HepG2 (cell line): ENCODE measurements at places on chromosomes 7 and 10.

- no peak for DNase-seq
- peaks cover 27% of the 10 kb centered on the region for H3K4me1 ChIP-seq
- H3K27ac ChIP-seq = no peak overlapping the region
- no peak overlapping the region for H3K4me3 ChIP-seq
Measured at GRCh38 chr10:43338117-43338516, 33.3 kb upstream of the FXYD4 start.

- H3K4me1 ChIP-seq = no peaks in the 10 kb centered on the region
- H3K27me3 ChIP-seq = no peaks in the 10 kb centered on the region
- DNase-seq = no peak
- no peaks in the 10 kb centered on the region; the same call in 2 of the 3 replicates for H3K36me3 ChIP-seq
- H3K27ac ChIP-seq = no peak overlapping the region
Measured at GRCh38 chr7:4113271-4113670, 568.8 kb upstream of the FOXK1 start.

GRCh38 chr7:23742051-23742450, 32.0 kb downstream of the STK31 start:
- H3K27me3 ChIP-seq = no peaks in the 10 kb centered on the region; the same call in 1 of the 2 replicates
- H3K4me1 ChIP-seq = no peaks in the 10 kb centered on the region
- DNase-seq = no peak

DNA sequence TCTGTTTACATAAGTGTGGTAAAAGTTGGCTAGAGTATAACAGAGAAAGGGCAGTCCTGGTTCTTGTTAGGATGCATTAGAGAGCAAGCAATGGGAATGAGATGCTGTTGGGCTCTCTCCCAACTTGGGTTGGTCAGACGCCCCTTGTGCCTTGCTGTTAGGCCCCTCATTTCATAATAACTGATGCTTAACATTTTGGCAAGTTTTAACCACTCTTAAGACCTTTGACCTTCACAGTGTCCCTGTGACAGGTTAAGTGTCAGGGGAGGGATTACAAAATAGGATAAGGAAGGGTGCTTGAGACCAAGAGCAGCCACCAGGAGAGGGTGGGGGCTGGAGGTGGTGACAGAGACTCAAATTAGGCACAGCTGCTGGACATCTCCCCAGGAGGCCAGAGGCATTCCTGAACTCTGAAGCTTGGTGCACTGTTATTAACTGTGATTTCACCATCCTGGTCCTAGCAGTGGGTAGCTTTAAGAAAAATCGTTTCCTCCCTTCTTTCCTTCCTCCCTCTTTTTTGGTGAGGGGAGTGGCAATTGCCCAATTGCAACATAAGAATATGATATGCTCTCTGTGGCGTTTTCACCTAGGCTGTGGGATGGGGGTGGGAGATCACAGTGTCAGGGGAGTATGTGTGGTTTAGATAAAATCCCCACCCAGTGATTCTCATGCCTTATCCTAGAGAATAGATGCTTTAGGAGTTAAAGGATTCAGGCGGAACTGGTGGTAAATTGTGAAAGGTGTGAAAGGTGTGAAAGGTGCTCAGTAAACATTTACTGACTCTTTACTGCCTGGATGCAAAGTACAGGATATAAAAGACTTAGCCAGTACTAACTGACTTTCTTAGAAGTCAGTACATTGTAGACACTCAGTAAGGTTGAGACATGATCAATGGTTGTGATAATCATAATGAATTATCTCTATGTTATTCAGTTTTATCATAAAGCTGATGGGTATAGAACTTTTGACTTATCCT, 270.5 kb downstream of the BICC1 start:
- H3K27ac ChIP-seq = no peak overlapping the region
- no peaks in the 10 kb centered on the region for H3K27me3 ChIP-seq
- H3K4me3 ChIP-seq = no peak overlapping the region
- H3K36me3 ChIP-seq = 0 out of 2 replicates have a peak, but pooled peaks cover 2% of the 10 kb centered on the region

DNA sequence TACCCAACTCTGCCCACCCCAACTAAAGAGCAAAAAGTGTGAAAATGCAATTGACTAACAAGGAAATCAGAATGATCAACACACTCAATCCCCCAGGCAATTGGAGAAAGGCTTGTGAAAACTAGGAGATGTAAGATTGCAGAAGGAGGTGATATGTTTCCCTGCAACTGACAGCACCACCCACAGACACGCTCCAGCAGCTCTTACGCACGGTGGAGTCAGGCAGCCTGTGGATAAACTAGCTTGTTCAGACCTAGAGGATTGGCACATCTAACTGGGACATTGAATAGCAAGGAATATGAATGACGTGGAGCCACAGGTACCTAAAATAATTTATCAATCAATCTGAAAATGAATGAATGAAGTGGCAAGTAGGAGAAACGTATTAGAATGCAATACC, 125.7 kb upstream of the MYO3A start:
- no peaks in the 10 kb centered on the region for H3K36me3 ChIP-seq
- H3K4me3 ChIP-seq = no peak overlapping the region
- no peaks in the 10 kb centered on the region for H3K4me1 ChIP-seq
- H3K27me3 ChIP-seq = no peaks in the 10 kb centered on the region
- no peak overlapping the region for H3K27ac ChIP-seq
- no peak for DNase-seq

GRCh38 chr7:68321776-68322496, 1276.3 kb upstream of the AUTS2 start:
- no peak for DNase-seq
- H3K27ac ChIP-seq = no peak overlapping the region
- no peaks in the 10 kb centered on the region for H3K36me3 ChIP-seq
- no peak overlapping the region for H3K4me3 ChIP-seq
- no peaks in the 10 kb centered on the region for H3K4me1 ChIP-seq
- H3K27me3 ChIP-seq = no peaks in the 10 kb centered on the region

DNA sequence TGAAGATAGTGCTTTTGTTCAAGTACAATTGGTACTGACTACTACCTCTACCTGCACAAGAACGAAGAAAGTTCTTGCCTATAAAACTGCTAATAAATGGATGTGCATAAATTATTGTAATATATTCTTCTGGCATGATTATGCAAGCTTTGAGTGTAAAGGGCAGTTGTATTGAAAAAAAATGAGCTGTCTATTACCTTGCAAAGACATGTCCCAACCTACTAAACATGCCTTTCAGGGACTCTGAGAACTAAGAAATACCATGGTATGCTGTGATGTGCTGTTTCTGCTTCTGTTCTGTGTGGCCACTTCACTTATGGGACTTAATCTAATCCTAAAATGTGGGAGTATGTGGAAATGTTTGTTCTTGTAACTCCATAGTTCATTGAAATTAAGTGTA, 1083.4 kb downstream of the LRMDA start:
- no peaks in the 10 kb centered on the region for H3K27me3 ChIP-seq
- no peak overlapping the region for H3K4me3 ChIP-seq
- H3K27ac ChIP-seq = no peak overlapping the region
- no peaks in the 10 kb centered on the region for H3K36me3 ChIP-seq
- H3K4me1 ChIP-seq = no peaks in the 10 kb centered on the region

- H3K27ac ChIP-seq = no peak overlapping the region
- no peaks in the 10 kb centered on the region for H3K27me3 ChIP-seq
- no peak for DNase-seq
- H3K4me3 ChIP-seq = no peak overlapping the region
Measured at GRCh38 chr7:55898287-55898686, 11.0 kb downstream of the ZNF713 start.

- H3K4me3 ChIP-seq = no peak overlapping the region
- no peak for DNase-seq
- no peaks in the 10 kb centered on the region for H3K4me1 ChIP-seq
- peaks cover 21% of the 10 kb centered on the region; the same call in 2 of the 3 replicates for H3K27me3 ChIP-seq
- H3K36me3 ChIP-seq = no peaks in the 10 kb centered on the region
Measured at GRCh38 chr10:117903854-117904253, 142.9 kb downstream of the RAB11FIP2 start.

DNA sequence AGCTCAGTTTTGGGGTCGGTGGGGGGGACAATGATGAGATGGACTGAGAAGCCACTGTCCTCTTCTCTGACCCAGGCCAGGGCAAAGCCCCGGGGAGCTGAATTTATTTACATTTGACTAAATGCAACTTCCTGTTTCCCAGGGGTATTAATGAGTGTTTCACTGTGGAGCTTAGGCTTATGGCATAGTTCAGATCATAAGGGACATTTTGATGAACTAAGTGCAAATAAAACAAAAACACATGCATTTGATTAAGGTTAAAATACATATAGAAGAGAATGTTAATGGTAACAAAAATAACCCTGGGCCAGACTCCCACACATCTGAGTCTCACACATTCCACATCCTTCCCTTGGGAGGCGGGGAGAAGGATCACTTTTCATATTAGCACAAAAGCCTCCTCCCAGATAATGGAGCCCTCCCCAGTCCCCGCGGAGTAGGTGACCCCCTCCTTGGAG, 320.6 kb downstream of the FRMD4A start:
- peaks cover 10% of the 10 kb centered on the region; the same call in 2 of the 3 replicates for H3K27me3 ChIP-seq
- H3K36me3 ChIP-seq = no peaks in the 10 kb centered on the region
- DNase-seq = no peak
- no peak overlapping the region for H3K27ac ChIP-seq

- peaks cover 14% of the 10 kb centered on the region for H3K36me3 ChIP-seq
- H3K27me3 ChIP-seq = no peaks in the 10 kb centered on the region
- peaks cover 38% of the 10 kb centered on the region for H3K4me1 ChIP-seq
- no peak overlapping the region for H3K4me3 ChIP-seq
- no peak for DNase-seq
Measured at GRCh38 chr10:71998119-71998839, 34.1 kb downstream of the CHST3 start.

DNA sequence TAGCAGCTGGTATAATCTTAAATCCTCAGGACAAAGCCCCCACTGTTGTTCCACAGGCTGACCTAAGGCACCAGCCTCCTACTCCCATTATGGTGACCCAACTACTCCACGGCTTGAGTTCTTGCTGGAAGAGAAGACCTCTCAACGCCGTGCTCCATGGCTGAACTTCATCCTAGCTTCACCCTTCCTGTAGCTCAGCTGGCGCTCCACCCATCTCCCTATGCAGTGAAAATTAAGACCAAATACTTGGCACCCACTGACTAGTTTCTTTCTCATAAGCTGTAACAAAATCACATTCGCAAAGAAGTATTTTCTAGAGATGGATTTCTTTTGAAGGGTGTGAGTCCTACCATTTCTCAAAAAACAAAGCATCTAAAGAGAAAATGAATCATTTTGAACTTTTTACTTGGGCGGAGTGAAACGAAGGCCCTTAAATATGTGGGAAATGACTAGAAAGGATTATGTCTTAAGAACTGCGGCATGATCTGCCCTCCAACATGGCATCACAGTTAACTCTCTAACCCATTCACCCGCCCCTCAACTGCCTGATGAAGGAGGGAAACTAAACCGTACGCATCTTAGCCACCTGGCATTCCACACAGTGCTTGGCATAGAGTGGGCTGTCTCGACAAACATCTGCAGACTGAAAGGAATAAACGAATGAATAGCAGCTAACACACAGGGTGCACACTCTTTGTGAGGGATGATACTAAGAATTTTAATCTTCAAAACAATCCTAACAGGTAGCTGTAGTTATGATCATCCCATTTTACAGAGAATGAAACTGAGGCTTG, 32.7 kb downstream of the GFRA1 start:
- H3K27ac ChIP-seq = no peak overlapping the region
- no peak for DNase-seq
- no peak overlapping the region for H3K4me3 ChIP-seq
- H3K27me3 ChIP-seq = no peaks in the 10 kb centered on the region

DNA sequence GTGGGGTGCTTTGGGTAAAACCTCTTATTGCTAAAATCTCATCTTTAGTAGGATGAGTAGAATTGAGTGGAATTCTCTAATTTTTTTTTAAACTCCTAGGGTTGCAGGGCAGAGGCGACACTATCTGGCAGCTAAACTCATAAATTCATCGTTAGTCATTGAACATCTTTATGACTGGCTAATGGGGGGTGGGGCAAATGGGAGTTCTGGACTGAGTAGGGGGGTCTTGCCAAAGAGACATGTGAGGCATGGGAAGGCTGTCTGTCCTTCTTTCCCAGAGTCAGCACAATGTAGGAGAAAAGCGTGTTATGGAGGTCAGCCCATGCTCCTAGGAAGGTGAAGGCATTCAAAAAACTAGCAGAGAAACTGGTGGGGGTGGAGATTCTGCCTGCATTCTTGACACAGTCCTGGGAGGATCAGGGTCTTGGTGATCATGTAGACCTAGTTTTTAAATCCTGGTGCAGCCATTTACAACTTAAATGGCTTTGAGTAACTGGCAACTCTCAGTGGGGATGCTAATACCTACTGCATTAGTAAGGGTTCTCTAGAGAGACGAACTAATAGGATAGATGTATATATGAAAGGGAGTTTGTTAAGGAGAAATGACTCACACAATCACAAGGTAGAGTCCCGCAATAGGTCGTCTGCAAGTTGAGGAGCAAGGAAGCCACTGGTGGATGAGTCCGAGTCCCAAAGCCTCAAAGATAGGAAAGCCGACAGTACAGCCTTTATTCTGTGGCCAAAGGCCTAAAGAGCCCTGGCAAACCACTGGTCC, 47.7 kb downstream of the EMX2 start:
- H3K4me3 ChIP-seq = no peak overlapping the region
- peaks cover 11% of the 10 kb centered on the region; the same call in 1 of the 3 replicates for H3K27me3 ChIP-seq
- H3K27ac ChIP-seq = no peak overlapping the region
- H3K4me1 ChIP-seq = no peaks in the 10 kb centered on the region

DNA sequence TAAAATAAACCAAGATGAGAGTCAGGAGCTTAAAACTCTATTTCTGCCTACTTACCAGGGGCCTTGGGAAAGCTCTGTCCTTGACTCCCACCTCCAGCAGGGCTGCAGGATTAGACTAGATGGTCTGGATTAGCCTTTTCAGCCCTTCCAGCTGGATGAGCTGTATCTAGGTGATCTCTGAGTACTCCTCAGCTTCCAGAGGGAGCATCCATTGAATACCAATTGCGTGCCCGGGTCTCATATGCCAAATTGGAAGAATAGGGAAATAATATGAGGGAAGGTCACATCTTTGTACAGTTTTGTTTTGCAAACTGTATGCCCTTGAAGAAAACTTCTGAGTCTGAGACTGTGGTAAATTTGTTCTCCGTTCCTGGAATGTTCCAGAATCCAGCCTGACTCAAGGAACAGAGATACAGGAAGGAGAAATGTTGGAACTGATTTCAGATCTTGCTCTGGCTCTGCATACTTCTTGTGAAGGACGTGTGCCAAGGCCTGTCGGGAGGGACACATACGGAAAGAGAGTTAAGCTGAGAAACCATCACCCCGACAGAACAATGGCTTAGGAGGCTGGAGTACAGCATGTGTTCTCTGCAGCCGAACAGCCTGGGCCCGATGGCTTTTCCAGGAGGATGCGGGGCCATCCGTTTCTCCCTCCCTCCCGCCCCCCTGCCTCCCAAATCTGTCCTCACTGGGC, 44.9 kb downstream of the MINDY4 start:
- H3K4me3 ChIP-seq = no peak overlapping the region
- no peak overlapping the region for H3K27ac ChIP-seq
- no peaks in the 10 kb centered on the region for H3K4me1 ChIP-seq
- H3K27me3 ChIP-seq = no peaks in the 10 kb centered on the region; the same call in 1 of the 2 replicates
- no peak for DNase-seq

- H3K27me3 ChIP-seq = no peaks in the 10 kb centered on the region
- peaks cover 50% of the 10 kb centered on the region for H3K36me3 ChIP-seq
- no peaks in the 10 kb centered on the region for H3K4me1 ChIP-seq
Measured at GRCh38 chr10:35040760-35041501, 49.2 kb downstream of the CUL2 start.
